ENCODE measurements at places on chromosomes 12 and 14.

- no peak for DNase-seq
Measured at GRCh38 chr12:41636653-41637052, 448.5 kb downstream of the PDZRN4 start.

GRCh38 chr14:74921053-74921620 lies 1.9 kb downstream of the RPS6KL1 start:
- no peak for DNase-seq

DNA sequence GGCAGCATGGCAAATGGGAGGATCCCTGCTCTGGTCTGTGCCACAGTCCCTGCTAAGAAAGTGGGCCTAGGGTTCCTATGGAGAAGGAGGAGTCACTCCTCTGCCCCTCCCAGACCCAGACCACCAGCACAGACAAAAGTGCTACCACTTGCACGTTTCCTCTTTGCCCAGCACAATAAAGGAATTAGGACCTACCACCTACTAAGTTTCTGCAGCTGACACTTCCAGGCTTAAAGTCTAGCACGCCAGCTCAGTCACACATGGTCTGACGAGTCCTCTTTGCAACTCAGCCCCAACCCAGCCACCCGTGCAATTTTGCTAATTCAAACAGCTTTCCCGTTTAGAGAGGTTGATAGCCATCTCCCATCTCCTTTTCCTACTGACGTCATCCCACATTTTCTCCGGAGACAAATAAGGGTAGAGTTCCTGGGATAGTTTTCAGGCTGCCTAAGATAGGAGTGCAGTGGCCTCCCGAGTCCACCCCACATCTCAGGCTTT lies 66.2 kb upstream of the PTGR2 start:
- no peak for DNase-seq

DNA sequence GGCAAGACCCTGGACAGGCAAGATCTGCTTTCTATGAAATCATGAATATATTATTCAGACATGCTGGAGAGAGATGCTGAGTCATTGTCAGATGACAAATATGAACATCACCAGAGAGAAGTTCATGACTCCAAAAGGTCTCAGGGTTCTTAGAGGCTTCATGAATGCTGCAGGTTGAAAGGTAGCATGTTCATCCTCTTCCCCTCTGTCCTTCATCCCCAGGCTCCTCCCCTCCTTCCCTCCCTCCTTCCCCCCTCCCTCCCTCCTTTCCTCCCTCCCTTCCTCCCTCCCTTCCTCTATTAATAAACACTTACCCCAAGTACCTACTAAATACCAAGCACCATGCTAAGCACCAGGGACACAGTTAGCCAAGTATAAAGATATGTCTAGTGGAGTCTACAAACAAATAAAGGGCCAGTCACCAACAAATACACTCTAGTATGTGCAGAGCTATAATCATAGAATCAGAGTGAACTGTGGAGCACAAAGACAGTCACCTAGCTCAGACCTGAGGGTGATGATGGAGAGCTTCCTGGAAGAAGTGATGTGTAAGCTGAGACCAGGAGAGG lies 46.2 kb downstream of the RPH3A start:
- DNase-seq: no peak

DNA sequence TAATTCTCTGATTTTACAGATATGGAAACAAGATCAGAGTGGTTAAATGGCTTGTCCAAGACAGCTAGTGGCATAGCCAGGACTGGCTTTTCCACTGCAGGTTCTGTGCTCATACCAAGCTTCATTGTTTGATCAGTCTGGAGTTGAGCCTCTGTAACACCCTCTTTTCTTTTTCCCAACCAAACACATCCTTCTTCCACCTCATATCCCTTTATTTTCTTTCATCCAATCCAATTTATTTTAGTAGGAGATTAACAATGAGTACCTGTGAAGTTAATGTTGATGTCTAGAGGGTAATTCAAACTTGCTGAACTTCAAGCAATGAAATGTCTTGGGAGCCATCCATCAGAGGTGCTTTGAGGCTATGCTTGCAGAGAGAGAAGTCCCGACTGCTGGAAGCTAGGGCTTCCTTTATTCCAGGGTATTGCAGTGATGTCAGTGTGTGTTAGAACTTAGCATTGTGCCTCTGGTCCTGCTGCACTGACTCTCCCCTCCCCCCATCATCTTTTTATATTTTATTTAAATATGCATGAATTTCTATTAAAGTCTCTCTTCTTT lies 452.1 kb upstream of the PDE3A start:
- DNase-seq: no peak

DNA sequence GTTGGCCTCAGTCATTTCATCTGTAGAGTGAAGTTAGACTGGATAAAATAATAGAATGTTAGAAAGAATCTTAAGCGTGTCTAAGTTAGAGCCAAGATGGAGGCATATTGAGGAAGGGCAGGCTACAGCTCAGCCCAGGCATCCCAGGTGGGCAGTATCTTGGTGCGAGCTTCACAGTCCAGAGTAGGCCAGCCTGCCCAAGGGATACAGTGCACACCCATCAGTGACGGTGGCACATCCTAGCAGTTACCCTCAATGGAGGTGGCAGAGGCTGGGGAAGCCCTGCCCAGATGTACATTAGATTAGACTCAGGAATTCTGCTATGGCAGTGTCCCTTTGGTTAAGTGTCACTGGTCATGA lies 21.5 kb downstream of the TULP3 start:
- DNase-seq: no peak

GRCh38 chr12:115998794-115999478 lies 278.6 kb downstream of the MED13L start:
- no peak for DNase-seq

- peak; percentile 74 for DNase-seq
Measured at GRCh38 chr12:108701779-108702441, 29.4 kb downstream of the CORO1C start.

All from lung (tissue), 17 donors.